T-cell (primary cell): ENCODE measurements at places on chromosomes 6 and 20. TPM values are rescaled to one million over a fixed set of nuclear protein-coding genes. Genes with fewer than 3 reads are reported as not detected.

Gene FAM110A
- 14.3 TPM for total RNA-seq

Gene SLC16A10
- total RNA-seq, result 14.9 TPM

Gene KCNS1
- not detected for total RNA-seq

DNA sequence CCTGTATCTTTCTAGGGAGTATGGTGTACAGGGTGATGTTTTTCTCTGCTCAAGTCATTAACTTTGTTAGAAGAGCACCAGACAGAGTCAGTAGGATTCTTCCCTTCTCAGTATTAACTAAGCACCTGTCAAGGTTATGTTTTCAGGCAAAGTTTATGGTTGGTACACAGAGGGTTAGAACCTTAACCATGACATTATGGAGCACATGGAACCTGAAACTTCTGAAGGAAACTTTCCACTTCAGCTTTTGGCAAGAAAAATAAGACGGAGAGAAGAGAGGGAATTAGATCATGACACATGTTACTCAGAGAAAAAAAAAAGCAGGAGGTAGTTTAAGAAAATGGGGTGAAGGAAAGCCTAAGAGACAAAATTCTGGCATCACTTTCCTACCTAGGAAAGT is 112.9 kb upstream of the PDE7B start:
- H3K4me3 ChIP-seq, result no peak overlapping the region
- H3K4me1 ChIP-seq, result no peaks in the 10 kb centered on the region
- no peak overlapping the region for H3K27ac ChIP-seq
- no peaks in the 10 kb centered on the region for H3K36me3 ChIP-seq
- no peaks in the 10 kb centered on the region for H3K27me3 ChIP-seq
- no peak for DNase-seq

GRCh38 chr20:13009682-13010406 is 1.1 kb downstream of the SPTLC3 start:
- no peak for DNase-seq
- peak overlapping the region; percentile 40 for H3K4me3 ChIP-seq
- no peaks in the 10 kb centered on the region for H3K27me3 ChIP-seq
- no peaks in the 10 kb centered on the region for H3K36me3 ChIP-seq
